Left lung (tissue), 14 donors: ENCODE measurements at places on chromosomes 1 and 21.

DNA sequence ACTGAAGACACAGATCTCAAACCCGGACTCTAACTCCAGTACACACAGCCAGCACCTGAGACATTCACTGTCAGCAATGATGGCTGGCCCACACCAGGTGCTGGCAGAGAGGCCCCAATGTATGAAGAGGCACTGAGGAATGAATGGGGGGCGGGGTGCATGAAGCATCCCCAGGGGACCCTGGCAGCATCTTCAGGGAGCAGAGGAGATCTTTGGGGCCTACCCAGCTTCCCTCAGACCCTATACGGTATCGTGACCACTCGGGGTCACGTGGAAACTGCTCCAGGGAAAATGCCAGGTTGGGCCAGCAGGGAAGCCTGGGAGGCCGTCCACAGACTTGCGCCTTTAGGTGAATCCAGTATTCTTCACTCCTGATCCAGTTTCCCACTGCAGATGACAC is 84.3 kb downstream of the NPHP4 start:
- DNase-seq: no peak

- no peak for DNase-seq
Observed at GRCh38 chr1:229349463-229350385, 6.9 kb upstream of the CCSAP start.

- DNase-seq: peak; percentile 47
Observed at GRCh38 chr1:99599678-99600175, 46.2 kb upstream of the PALMD start.

GRCh38 chr1:189874715-189875435 is 602.8 kb downstream of the BRINP3 start:
- DNase-seq: no peak

DNA sequence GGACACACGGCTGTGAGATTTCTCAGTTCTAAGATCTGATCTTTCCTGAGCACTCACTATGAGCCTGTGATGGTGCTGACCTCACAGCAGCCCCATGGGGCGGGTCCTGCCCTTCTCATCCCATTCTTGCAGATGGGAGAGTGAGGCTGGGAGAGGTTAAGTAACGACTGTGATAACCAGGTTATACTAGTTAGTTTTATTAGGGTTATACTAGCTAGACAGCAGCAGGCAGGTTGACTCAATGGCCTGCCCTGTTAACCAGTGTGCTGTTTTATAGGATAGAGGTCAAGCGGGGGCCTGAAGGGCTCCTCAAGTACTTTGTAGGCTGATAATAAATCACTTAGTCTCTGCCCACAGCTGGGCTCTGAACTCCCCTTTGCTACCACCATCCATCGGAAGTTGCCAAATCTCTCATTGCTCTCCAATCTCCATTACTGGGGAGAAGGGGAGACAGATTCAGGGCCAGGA is 4.8 kb downstream of the CNTN2 start:
- no peak for DNase-seq

- no peak for DNase-seq
Observed at GRCh38 chr1:180969434-180969833, 53.2 kb downstream of the STX6 start.

GRCh38 chr1:171177261-171177660 is 7.8 kb upstream of the FMO2 start:
- DNase-seq: no peak

DNA sequence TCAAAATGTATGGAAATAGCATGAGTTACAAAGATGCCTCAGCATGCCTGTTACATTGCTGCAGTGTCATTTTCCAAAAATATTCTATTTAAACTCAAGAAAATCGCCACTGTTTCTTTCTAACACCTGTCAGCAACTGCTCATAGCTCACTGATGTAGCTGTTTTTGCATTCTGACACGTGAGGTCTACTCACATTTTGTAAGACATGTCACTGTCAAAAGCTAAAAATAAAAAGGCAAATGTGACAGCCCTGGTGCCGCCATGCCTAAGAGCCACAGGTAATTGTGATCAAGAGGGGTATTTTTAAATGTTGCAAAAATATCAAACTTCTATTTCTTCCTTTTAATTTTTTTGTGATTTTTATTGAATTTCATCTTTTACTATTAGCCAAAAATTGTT is 556.2 kb upstream of the TMPRSS15 start:
- DNase-seq: no peak

DNA sequence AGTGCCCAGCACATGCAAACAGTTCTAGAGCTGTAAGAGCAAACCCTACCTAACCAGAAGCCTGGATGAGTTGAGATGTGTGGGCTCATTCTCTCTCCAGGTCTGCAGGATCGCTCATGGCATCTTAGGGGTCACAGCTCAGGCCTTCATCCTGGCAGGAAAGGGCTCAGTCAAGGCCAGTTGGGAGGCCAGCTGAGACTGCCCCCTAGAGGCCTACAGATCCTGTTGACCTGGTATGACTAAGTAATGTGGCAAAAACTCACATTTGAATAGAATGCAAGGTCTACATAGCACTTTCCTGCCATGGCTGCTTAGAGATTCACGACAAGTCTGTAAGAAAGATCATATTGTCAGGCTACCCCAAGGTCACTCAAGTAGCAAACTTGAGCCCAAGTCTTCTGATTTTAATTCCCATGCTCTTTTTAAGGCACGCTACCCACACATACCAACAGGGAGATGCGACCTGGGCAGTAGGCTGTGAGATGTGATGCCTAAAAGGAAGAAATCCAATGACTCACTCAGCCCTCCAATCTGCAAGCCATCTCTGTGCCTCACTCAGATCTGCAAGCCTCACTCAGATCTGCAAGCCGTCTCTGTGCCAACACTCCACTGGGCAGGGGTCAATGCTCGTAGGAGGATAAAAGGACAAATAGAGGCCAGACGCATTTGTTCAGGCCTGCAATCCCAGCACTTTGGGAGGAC is 5.1 kb upstream of the CAPN8 start:
- no peak for DNase-seq

DNA sequence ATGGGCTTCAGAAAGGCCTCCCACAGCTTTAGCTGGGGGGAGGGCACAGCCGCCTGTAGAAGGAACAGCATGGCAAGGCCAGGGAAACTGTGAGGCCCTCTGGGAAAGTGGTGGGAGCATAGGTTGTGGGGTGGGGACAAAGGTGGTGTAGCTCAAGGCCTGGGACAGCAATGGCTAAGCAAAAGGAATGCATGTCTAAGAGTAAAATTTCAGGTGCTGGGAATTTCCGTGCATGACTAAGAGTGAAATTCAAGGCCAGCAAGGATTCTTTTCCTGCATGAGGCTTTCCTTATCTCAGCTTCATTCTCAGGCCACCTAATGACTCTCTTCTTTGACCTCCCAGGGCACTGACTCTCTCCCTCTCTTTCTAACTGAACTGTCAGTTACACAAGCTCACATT is 86.5 kb upstream of the WNT4 start:
- DNase-seq: no peak

DNA sequence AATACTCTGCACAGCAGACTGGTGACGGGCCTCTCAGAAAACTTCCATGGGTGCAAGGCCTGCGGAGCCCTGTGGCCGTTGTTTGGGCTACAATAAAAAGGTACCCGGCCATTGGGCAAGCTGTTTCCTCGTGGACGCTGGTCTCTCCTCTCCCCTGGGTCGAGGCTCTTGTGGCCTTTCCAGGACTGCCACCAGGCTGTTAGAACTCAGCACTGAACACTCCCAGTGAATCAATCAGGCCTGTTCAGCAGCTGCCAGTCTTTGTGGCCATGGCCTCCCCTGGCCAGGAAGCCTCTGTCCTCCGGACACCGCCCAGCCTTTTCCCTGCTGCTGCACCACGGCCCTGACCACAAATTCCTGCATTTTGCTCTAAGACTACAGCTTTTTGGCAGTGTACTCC is 33.0 kb upstream of the ACTRT2 start:
- DNase-seq: peak; percentile 25

DNA sequence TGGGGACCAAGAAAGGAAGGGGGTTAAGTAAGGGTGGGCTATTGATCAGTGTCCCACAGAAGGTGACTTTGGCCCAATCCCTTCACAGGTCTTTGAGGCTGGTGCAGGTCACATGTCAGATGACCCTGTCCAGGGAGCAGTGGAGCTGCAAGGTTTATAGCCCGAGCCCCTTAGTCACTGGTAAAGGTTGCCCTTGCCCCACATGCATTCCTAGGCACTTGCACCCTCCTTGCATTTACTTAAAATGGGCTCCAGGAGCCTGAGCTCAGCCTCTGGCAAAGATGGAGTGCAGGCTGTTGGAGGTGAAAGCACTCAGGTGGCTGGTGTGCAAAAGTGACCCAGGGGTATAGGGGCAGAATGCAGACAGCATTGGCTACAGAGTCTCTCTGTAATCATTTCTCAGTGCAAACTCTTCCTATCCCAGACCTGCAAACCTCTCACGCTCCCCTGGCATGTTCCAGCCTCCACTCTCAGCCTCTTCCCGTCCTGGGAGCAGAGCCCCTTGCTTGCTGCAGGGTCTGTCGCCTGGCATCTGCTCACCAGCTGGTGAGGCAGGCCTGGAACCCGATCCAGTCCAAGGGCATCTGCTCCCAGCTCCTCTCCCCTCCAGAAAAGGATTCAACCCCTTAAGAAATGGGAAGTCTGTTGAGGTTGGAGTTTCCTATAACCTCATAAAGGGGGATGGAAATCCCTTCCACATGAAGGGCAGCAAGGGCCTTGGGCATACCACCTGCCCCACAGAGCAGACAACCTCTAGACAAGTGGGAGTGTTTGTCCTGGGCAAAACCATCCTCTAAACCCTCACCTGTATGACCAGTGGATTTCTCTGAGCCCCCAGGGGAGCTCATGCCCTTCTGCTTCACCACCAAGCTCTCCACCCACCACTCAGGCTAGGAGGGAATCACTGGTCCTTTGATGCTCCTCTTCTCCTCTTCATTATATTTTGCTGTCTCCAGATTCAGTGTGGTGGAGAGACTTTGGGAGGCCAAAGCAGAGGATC is 23.1 kb upstream of the PTPRF start:
- DNase-seq: no peak

DNA sequence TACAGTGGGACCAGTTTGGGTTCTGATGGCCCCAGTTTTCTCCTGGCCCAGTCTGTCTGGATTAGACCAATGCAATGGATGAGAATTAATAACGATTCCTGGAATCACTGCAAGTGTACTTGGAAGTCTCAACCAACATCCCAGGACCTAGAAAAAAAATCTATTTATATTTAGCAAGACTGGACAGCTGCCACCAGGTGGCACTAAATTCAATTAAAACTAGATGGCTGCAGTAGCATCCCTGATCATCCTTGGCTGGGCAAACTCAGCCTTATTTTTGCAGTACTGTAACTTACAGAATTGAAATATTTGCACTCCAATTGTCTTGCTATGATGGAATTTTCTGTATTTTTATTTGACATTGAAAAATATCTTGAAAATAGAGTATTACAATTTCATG is 165.7 kb downstream of the NCAM2 start:
- DNase-seq: peak; percentile 32

- no peak for DNase-seq
Observed at GRCh38 chr1:103517380-103518047, 8.0 kb upstream of the RNPC3 start.

DNA sequence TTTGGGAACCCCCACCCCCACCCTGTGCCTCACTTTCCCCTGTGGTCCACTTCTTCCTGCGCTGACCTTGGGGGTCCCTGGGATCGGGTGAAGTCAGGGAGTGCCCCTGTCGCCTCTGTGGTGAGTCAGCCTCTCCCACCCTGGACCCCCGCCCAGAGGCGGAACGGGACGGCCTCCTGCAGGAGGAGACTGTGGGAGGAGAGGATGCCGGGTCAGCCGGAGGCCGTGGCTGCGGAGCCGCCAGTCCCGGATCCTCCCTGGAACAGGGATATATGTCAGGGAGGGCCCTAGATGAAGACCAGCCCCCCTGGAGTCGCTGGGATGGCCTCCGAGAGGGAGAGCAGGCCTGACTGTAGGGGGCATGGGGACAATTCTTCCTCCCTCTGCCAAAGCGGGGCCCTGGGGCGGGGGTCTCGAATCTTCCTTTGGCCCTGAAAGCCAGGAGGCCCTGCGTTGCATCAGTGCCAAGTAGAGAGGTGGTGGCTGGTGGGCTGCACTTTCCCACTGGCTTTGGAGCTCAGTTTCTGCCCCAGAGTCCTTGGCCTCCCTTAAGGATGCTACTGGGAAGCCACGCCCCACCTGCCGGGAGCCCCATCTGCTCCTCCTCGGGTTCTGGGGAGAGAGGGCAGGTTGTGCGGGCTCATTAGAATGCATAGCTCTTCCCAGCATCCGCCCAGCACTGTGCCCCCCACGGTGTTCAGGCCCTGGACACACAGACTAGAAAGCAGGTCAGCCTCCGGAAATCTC is 930 bp downstream of the ARHGEF10L start:
- no peak for DNase-seq

DNA sequence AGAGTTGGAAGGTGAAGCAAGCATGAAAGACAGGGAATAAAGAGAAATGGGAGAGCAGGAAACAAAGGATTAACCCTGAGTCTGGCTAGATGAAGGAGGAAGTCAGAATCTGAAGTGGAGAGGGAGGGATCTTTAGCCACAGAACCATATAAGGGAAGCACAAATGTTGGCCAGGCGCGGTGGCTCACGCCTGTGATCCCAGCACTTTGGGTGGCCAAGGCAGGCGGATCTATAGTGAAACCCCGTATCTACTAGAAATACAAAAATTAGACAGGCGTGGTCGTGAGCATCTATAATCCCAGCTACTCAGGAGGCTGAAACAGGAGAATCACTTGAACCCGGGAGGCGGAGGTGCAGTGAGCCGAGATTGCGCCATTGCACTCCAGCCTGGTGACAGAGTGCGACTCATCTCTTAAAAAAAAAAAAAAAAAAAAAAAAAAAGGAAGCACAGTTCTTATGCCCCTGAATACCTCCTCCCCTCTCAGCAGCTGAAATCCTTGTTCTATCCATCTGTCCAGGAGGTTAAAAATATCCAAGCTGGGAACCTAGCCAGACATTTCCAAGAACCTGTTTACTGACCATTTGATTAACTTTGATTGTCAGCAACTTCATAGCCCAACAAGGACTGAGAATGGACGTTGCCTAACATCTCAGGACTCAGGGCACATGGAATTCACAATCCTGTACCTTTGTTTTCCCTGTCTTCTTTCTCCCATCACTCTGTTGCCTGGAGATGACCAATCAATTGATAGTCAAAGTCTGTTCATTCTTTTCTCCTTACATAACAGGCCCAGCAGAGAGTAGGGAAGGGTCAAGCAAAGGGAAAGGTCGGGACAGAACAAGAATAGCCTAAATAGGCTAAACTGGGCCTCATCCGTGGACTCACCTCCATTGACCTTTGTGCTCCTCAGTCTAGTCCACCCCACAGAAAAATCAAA is 10.6 kb downstream of the TXNIP start:
- no peak for DNase-seq
